ENCODE measurements at places on chromosomes 1 and 21. TPM values are rescaled to one million over a fixed set of nuclear protein-coding genes. Genes with fewer than 3 reads are reported as not detected.

- no peak for DNase-seq
Measured at GRCh38 chr21:34132202-34132601, 58.8 kb downstream of the MRPS6 start.

DNA sequence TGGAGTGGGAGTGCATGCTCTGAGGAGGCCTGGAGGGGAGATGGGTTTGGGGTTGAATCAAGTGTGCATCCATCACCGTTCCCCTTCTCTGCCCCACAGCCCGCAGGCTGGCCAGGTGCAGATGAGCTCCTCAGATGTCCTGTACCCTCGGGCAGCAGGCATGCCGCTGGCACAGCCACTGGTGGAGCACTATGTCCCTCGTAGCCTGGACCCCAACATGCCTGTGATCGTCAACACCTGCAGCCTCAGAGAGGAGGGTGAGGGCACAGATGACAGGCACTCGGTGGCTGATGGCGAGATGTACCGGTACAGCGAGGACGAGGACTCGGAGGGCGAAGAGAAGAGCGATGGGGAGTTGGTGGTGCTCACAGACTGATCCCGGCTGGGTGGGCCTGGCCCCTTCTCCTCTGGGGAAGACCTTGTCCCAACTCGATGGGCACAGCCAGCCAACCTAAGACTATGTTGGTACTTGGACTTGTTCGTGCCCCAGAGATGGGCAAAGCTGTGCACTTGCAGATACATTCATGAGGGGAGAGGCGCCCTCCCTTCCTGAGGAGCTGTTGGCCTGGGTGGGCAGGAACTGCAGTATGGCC is 26.0 kb downstream of the ETNK2 start:
- no peak for DNase-seq

Gene TSPAN1
- polyA plus RNA-seq = 0.43 TPM

GRCh38 chr1:54409156-54410142 is 3.3 kb upstream of the SSBP3 start:
- no peak for DNase-seq

Gene INSRR
- polyA plus RNA-seq = 1.2 TPM

Gene PGBD5
- 5.8 TPM for polyA plus RNA-seq

Gene WNT2B
- polyA plus RNA-seq = 5.3 TPM

GRCh38 chr1:70486676-70487458 is 75.8 kb downstream of the CTH start:
- DNase-seq = peak; percentile 98

DNA sequence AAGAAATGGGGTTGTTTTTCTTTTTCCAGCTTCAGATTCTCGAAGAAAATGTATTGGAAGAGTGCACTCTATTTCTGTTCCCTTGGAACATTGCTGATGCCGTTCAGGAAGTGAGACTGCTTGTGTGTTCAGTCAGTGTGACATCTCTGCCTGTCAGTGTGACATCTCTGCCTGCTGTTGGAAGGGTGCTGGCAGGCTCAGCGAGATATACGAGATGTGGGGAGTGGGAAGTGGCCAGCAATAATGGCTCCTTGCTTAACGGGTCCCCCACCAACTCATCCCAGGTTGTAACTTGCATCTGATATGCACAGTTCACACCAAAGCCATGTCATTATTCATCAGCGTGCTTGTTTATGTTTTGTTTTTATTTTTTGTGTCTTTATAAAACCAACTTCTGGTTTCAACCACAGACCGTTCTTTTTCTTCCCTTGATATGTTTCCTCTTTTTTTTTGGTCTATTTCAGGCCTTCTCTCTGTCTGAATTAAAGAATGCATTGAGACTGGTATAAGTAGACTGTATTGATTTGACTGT is 145.4 kb downstream of the GALNT2 start:
- peak; percentile 48 for DNase-seq

Gene CRNN
- polyA plus RNA-seq = not detected

Gene NPR1
- 16.5 TPM for polyA plus RNA-seq

- peak; percentile 54 for DNase-seq
Measured at GRCh38 chr1:19344372-19344810, 32.3 kb downstream of the SLC66A1 start.

GRCh38 chr21:37568415-37568814 is 201.8 kb downstream of the DYRK1A start:
- DNase-seq = no peak

GRCh38 chr1:244352156-244352830 is 99.4 kb downstream of the ADSS2 start:
- no peak for DNase-seq

Gene ABCG1
- 9.0 TPM for polyA plus RNA-seq

Gene ARHGAP29
- polyA plus RNA-seq = 34.0 TPM

DNA sequence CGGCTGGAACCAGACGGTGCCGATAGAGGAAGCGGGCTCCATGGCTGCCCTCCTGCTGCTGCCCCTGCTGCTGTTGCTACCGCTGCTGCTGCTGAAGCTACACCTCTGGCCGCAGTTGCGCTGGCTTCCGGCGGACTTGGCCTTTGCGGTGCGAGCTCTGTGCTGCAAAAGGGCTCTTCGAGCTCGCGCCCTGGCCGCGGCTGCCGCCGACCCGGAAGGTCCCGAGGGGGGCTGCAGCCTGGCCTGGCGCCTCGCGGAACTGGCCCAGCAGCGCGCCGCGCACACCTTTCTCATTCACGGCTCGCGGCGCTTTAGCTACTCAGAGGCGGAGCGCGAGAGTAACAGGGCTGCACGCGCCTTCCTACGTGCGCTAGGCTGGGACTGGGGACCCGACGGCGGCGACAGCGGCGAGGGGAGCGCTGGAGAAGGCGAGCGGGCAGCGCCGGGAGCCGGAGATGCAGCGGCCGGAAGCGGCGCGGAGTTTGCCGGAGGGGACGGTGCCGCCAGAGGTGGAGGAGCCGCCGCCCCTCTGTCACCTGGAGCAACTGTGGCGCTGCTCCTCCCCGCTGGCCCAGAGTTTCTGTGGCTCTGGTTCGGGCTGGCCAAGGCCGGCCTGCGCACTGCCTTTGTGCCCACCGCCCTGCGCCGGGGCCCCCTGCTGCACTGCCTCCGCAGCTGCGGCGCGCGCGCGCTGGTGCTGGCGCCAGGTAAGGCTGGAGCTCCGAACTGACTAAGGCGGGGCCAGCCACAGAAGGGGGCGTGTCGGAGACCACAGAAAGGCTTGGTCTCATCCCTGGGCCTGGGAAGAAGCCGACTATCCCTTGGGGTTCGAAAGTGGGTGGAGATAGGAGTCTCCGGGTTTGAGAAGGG is 486 bp downstream of the SLC27A3 start:
- peak; percentile 87 for DNase-seq

DNA sequence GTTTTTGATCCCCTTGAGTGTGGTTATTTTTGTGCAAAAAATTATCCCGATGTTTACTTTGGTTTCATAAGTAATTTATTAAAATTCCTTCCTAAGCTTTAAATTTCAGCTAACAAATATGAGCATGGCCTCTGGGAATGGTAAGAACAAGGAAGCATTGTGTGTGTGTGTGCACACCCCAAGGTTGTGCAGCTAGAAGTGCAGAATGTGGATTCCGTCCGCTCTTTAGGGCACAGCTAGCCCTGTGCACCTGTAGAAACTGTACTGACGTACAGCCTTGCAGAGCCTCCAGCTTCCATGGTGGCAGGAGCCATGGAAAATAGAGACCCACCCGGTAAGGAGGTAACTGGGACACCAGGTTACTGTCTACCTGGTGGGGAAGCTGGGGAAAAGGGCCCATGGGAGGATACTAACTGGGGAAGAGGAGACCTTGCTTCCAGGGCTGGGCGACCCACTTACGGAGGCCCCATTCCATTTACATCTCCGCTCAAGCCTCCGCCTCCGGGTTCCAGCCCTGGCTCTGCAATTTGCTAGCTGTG is 54.7 kb downstream of the B3GALT5 start:
- no peak for DNase-seq

Gene GSTM1
- 70.2 TPM for polyA plus RNA-seq

DNA sequence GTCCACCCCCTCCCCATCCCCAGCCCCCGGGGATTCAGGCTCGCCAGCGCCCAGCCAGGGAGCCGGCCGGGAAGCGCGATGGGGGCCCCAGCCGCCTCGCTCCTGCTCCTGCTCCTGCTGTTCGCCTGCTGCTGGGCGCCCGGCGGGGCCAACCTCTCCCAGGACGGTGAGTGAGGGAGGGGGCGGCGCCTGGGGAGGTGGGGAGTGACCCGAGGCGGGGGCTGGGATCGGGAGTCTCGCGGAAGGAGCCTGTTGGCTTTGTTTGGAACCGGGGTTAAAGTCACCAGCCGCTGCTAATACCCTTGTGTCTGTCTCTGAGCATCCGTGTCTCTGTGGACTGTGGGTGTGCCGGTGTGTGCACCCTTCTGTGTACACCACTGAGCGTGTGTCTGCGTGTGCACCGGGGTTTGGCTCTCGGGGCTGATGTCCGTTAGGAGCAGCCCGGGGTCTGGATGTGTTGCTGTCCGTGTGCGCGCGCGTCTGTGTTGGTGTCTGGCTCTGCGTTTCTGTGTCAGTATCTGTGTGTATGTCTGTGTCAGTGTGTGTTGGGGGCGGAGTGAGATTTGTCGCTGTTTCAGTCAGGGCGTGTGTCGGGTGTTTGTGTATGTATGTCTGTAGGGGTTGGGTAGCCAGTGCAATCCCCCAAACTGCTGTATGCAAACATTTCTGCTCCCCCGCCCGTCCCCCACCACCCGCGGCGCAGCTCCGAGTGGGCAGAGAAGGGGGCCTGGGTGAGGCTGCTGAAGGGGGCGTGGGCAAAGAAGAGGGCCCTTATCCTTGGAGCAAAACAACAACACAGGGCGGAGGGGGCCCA is 480 bp downstream of the CADM3 start:
- no peak for DNase-seq

Gene OR6N2
- polyA plus RNA-seq = not detected

Gene FCER1G
- polyA plus RNA-seq = 20.6 TPM

- DNase-seq = no peak
Measured at GRCh38 chr1:8017495-8018197, 8.5 kb downstream of the ERRFI1 start.

Gene TCHHL1
- polyA plus RNA-seq = not detected

DNA sequence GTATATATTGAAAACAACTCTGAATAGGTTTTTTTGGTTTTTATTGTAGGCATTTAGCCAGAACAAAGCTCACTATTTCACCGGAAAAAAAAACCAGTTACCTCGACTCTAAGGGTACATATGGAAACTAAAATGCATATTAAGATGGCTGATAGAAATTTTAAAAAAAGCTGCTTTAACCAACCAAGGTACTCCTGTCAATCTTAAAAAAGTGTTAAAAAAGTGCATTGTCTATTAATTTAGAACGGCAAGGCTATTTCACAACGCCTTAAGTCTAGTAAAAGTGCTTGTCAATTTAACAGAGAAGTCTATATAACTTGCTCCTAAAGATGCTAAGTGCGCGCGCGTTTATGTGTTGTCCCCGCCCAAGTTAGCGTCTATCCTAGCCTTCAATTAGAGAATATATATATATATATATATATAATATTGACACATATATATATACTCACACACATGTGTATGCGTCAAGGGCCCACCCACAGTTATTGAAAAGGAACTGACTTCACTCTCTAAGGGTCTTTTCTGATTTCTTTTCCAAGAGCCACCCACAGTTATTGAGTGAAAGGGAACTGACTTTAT is 934 bp downstream of the ASPM start:
- DNase-seq = no peak

DNA sequence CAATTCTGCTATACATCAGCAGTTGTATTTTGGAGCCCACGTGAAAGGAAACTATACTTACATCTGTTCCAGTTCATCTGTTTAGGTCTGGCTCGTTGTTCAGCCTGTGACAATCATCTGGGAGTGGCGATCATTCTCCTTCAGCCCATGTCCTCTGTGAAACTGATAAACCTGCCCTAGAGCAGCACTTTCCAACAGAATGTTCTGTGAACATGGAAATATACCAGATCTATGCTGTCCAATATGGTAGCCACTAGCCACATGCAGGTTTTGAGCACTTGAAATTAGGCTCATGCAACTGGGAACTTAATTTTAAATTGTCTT is 24.5 kb upstream of the COQ8A start:
- DNase-seq = no peak

- peak; percentile 91 for DNase-seq
Measured at GRCh38 chr1:28437924-28438699, 67.7 kb upstream of the RCC1 start.

DNA sequence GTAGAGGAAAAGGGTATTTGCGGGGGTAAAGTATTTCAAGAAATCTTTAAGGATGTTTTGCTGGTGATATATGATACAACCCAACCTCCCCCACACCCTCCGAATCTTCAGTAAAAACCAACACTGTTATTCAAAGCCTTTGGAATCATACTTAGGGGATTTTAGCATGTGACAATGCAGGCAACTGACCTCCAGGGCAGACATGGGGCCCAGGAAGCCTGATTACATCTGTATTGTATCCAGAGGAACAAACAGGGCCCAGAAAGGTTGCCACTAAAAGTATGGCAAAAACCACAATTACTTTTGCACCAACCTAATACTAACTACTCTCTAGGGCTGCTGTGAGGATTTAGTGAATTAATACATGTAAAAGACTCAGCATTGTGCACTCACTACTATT is 43.9 kb upstream of the CNN3 start:
- DNase-seq = no peak

DNA sequence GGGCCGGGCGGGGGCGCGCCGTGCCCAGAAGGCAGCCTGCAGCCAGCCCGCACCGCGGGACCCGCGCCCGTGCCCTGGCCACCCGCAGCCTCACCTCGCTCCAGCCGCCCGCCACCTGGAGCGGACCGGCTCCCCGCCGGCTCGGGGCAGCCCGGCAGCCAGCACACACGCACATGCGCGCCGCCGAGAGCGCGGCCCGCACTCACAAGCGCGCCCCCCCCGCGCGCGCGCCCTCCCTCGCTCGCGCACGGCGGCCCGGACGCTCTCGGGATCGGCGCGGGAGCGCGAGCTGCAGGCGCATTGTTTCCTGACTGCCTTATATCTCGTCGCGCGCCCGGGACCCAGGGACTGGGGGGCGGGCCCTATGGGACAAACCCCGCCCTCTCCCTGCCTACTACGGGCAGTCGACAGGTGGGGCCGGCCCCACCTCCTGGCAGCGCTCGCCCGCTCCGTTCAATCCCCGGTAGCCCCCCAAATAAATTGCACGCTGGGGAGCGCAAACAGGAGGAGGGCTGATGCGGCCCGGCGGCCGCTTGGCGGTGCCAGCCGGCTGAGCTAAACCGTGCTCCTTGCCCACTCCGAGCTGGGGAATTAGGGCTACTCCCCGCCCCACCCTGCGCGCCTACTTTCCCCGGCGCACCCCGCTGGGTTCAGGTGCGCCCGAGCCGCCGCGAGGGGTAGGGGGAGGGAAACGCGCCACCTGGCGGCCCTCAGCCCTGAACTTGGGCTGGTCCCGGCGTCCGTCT is at the start of gene MYCL:
Gene MYCL, minus strand, starts transcription at position 204 of the 746 bp plus-strand sequence. CDS start 483 bp downstream, outside the sequence.
- DNase-seq = peak; percentile 77

GRCh38 chr1:21206117-21206516 is 29.4 kb upstream of the EIF4G3 start:
- DNase-seq = no peak

GRCh38 chr1:181517181-181517875 is 34.0 kb downstream of the CACNA1E start:
- no peak for DNase-seq

Gene KRTAP19-3
- not detected for polyA plus RNA-seq

- DNase-seq = peak; percentile 77
Measured at GRCh38 chr1:203467550-203467921, 8.1 kb upstream of the PRELP start.

GRCh38 chr1:173152598-173152997 is 54.5 kb downstream of the TNFSF4 start:
- no peak for DNase-seq
